AG10803 (cell line): ENCODE measurements at places on chromosomes 7 and 10.
A peak's percentile ranks its signal among the peaks of the same experiment; 100 is the strongest.

DNA sequence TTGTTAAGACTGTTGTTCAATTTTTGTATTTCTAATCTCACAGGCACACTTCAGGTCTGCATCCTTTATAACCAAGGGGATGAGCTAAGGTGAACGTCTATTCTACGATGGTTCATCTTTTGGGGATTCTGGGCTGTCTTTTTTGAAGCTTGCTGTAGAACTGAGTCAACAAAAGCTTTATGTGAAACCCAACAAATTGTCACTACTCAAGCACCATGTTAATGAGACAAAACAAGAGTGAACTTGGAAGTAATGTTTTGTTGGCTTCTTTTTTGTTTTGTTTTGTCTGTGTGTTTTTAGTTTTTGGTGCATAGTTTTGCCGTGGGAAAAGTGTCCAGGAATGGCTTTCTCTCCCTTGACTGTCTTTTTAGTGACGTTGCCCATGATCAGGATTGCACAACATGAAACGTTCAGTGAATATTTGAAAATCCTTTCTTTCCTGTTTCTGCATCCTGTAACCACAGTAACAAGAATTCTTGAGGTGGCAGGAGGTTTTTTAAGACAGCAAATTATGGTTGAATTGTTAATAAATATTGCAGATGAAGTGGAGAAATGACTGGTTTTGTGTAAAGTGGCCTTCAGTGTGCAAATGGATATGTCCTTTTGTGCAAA is 65.6 kb downstream of the WIPF3 start:
- DNase-seq, result peak; percentile 93

- DNase-seq, result no peak
These were observed 52.9 kb downstream of the ZNF467 start for GRCh38 chr7:149720372-149721083.

- no peak for DNase-seq
These were observed 177.6 kb upstream of the HDAC9 start for GRCh38 chr7:18317941-18318340.

DNA sequence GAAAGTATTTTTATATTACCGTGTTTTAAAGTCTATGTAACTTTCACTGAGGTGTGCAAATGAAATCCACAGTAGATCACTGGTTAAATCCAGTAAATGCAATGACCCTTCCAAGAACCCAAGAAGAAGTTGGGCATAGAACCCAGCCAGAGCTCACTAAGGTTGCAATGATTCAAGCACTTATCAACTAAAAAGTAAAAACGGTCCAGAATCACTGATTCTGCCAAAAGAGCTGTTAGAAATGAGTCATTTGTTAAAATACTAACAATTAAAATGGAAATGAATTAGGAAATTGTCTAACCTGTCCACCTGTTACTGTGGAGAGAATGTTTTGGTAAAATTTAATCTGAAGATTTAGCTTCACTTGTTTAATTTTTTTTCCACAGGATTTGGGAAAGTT is 74.4 kb downstream of the ANK3 start:
- DNase-seq, result no peak

GRCh38 chr7:155918720-155919390 is 106.6 kb upstream of the SHH start:
- DNase-seq, result no peak

- DNase-seq, result no peak
These were observed 218.2 kb downstream of the ZNF248 start for GRCh38 chr10:37639200-37639599.

DNA sequence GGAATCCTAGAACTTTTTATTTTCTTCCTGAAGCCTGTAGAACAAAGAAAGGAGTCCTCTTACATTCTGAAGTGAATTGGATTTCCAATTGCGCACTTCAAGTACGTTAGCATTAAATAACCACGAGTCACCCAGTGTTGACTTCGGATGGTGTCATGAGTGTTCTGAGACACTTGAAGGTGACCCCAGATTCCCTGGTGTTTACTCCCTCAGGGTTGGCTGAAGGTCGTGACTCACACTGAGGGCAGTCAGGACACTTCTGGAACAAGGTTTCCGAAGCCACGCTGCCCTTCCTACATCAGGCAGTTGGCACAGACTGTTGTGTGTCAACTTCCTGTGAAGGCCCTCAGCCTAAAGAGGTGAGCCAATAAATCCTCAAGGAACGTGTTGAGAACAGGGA is 186.6 kb upstream of the CELF2 start:
- DNase-seq, result peak; percentile 92

DNA sequence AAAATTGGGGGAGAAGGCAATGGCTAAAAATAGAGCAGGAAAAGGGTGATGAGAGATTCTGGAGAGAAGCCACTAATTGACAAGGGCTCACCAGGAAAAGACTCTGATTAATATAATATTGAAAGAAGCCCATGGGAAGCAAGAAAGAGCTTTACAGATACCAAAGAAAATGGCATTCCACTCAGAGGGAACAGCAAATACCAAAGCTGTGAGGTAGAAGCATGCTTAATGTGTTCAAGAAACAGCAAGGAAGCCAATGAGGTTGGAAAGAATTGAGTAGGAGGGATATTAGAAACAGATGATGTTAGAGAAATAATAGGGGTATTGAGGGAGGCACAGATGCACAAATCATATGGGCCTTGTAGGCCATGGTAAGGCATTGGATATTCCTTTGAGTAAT is 130.1 kb downstream of the MYO3A start:
- no peak for DNase-seq

GRCh38 chr7:76380623-76380966 is 21.8 kb upstream of the YWHAG start:
- peak; percentile 43 for DNase-seq

- no peak for DNase-seq
These were observed 15.6 kb upstream of the KMT2C start for GRCh38 chr7:152451356-152451755.

DNA sequence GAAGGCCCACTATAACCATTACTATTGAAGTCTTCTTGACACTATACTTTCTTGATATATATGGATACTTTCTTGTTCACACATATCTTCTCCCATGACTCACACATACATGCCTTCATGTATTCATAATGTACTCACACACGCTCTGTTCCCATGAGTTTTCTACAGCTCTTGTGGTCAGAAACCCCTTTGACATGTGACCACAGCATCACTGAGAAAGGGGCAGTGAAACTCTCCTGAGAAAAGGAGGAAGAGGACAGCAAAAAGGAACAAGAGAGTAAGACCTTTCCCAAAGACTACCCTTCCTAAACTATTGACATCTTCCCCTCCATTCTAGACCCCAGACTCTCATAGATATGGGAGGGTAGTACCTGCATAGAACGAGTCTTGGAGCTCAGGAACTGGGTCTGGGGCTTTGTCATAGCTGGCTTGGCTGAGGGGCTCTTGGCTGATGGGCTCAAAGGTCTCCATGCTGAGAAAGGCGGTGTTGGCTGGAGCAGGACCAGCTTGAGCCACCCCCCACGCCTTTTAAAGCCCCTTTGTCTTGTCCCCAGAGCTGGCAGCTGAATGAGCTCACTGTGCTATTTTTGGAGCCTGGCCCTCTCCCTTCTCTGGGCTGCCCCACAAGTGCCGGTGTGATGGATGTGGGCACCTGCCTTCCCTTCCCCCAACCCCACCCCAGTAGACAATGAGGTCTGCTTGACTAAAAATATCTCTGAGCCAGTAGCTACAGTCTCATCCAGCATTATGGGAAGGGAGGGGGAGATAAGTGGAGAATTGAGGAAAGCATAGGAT is 5.1 kb downstream of the SYNPO2L start:
- DNase-seq, result peak; percentile 77

GRCh38 chr10:9944690-9945089 is 1073.0 kb upstream of the CELF2 start:
- DNase-seq, result no peak

DNA sequence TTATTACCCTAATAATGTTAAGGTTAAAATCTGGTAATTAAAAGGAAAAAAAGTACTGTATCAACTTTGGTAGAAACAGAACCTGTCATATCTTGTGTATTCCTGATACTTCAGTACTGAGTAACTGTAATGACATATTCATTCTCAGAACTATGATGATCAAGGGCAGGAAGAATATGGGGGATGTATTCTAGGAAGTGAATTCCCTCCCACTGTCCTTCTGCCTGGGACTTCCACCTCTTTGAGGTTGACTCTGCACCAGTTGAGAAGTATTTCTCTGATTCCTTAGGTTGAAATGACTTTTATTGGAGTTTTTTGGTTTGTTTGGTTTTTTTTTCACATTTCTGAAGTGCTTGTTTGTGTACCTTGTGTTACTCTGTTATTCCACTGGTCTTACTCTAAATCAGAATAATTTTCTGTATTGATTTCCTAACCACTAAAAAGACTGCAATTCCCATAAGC is 36.9 kb downstream of the WASL start:
- no peak for DNase-seq

DNA sequence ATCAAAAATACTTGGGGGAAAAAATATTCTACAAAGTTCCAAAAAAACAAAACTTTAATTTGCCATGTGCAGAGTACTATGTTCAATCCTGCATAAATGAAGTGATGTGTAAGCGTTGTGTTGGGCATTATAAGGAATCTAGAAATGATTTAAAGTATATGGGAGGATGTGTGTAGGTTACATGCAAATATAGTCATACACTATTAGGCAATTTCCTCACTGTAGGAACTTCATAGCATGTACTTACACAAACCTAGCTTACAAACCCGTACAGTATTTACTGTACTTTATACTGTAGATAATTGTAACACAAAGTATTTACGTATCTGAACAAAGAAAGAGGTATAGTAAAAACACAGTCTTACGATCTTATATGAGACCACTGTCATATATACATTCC is 72.3 kb downstream of the NRBF2 start:
- DNase-seq, result no peak

DNA sequence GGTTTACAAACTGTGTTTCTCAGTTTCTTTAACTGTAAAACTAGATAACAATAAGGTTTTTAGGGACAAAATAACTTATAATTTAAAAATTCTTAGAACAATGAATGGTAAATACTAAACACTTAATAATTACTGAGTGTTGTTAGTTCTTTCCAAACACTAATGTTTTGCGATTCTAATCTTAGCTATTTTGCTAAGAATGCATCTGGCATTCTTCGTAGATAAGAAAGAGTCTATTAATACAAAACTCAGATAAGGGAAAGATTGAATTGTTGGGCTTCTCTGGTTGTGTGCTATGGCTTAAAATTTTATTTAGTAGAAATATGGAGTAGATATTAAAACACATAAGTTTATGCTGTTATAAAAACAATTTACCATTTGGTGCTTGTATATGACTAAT is 45.4 kb downstream of the TMEM229A start:
- no peak for DNase-seq

DNA sequence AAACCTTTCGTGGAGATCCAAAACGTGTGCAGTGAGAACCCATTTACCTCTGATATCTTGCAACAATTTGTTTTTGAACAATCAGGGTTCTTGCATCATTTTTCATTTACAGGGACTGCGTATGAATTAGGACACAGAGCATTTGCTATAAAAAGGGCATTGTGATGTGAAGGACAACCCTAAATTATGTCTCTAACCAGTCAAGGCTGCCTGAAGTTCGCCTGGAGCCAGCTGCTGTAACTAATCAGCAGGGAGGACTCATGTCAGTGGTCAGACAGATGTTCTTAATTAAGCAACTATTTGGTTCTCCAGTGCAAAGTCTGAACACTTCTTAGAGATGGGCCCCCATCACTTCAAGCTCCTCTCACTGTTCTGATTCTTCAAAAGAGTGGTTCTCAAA is 674.8 kb downstream of the KCNMA1 start:
- peak; percentile 88 for DNase-seq

- DNase-seq, result no peak
These were observed 1.9 kb downstream of the NKX1-2 start for GRCh38 chr10:124447751-124448466.

DNA sequence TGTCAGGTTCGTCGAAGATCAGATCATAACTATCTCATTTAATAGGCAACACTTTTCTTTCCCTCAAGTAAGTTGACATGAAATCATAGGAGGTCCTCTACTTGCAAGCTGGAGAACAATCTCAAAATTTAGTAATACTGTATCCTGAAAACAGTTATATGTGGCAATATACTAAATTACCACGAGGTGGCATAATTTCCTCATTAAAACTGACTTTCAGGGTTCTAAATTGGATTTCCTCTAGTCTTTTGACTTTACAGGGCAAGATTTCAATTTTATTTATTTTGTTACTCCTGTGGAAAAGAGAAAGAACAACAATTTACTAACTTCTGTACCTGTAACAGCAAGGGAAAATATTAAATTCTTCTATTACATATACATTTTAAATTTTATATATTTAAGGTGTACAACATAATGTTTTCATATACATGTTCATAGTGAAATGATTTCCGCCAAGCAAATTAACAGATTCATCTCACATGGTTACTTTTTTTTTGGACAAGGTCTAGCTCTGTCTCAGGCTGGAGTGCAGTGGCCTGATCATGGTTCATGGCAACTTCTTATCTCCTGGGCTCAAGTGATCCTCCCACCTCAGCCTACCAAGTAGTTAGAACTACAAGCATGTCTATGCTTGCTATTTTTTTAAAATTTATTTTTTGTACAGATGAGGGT is 53.4 kb upstream of the CYP2C18 start:
- peak; percentile 26 for DNase-seq

- DNase-seq, result peak; percentile 67
These were observed 23.2 kb upstream of the ZNF32 start for GRCh38 chr10:43671659-43672531.

- peak; percentile 52 for DNase-seq
These were observed 14.7 kb upstream of the NXPH1 start for GRCh38 chr7:8418629-8419245.

- DNase-seq, result no peak
These were observed 31.5 kb downstream of the BPGM start for GRCh38 chr7:134678115-134678514.

GRCh38 chr10:112948196-112948595 is 1.9 kb upstream of the TCF7L2 start:
- no peak for DNase-seq

DNA sequence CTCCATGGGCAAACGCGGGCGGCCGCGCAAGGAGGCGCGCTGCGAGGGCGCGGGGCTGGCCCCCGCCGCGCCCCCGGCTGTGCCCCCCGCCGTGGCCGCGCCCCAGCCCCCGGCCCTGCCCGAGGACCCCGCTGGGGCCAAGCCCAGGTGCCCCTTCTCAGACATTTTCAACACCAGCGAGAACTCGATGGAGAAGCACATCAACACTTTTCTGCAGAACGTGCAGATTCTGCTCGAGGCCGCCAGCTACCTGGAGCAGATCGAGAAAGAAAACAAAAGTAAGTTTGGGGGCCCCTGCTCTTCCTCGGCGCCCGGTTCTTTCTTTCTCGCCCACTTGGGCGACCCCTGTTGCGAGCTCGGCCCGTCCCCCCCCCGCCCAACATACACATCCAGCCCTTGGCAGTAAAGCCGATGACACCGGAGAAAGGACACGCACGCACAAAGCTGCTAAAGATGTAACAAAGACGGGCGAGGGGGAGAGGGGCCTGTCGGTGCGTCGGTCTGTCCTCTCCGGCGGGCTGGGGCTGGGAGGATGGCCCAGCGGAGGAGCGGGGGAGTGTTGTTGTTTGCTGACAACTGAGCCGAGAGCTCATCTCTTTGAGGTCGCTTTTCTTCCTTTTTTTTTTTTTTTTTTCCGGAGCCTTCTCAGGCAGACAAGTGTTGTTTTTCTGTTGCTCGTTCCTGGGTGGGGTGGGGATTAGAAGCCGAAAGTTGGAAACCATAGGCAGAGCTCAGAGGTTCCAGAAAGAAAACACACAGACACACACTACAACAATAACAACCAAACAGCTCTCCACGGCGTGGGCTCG is 604 bp downstream of the MXI1 start:
- peak; percentile 31 for DNase-seq

- no peak for DNase-seq
These were observed 7.0 kb downstream of the WDR91 start for GRCh38 chr7:135204341-135204749.

GRCh38 chr10:34918776-34919315 is 103.8 kb upstream of the PARD3 start:
- no peak for DNase-seq

GRCh38 chr7:150567871-150568301 is 696 bp downstream of the GIMAP4 start:
- no peak for DNase-seq
